Effector memory CD8-positive, alpha-beta T cell (primary cell): ENCODE measurements at places on chromosomes 3 and 15.
A peak's percentile ranks its signal among the peaks of the same experiment; 100 is the strongest.

GRCh38 chr15:47588958-47589357 is 128.3 kb upstream of the SEMA6D start:
- no peaks in the 10 kb centered on the region for H3K36me3 ChIP-seq
- no peaks in the 10 kb centered on the region for H3K27me3 ChIP-seq
- no peak overlapping the region for H3K4me3 ChIP-seq
- H3K4me1 ChIP-seq = no peaks in the 10 kb centered on the region

DNA sequence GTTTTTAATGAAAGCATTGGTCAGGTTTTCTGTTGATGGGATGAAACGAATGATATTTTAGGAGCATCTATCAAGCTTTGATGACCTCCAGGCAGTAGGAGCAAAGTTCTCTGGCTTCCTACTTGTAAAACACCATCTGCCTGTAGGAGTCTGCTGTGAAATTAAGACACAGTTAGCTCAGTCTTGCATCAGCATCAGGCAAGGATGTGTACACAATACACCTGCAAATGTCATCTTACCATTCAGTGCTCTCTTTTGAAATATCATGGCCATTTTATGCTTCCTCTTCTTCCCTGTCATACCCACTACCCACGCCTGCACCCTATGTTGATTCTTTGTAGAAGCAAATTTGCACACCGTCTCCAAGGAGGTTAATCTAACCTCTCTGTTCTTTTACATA is 38.2 kb downstream of the B3GALNT1 start:
- H3K4me3 ChIP-seq = no peak overlapping the region
- no peaks in the 10 kb centered on the region for H3K4me1 ChIP-seq
- H3K36me3 ChIP-seq = peaks cover 3% of the 10 kb centered on the region
- H3K27ac ChIP-seq = no peak overlapping the region
- no peak for DNase-seq
- no peaks in the 10 kb centered on the region for H3K27me3 ChIP-seq

GRCh38 chr3:53613125-53613524 is 118.7 kb downstream of the CACNA1D start:
- no peak overlapping the region for H3K4me3 ChIP-seq
- no peaks in the 10 kb centered on the region for H3K36me3 ChIP-seq
- peaks cover 22% of the 10 kb centered on the region for H3K27me3 ChIP-seq
- H3K27ac ChIP-seq = no peak overlapping the region

DNA sequence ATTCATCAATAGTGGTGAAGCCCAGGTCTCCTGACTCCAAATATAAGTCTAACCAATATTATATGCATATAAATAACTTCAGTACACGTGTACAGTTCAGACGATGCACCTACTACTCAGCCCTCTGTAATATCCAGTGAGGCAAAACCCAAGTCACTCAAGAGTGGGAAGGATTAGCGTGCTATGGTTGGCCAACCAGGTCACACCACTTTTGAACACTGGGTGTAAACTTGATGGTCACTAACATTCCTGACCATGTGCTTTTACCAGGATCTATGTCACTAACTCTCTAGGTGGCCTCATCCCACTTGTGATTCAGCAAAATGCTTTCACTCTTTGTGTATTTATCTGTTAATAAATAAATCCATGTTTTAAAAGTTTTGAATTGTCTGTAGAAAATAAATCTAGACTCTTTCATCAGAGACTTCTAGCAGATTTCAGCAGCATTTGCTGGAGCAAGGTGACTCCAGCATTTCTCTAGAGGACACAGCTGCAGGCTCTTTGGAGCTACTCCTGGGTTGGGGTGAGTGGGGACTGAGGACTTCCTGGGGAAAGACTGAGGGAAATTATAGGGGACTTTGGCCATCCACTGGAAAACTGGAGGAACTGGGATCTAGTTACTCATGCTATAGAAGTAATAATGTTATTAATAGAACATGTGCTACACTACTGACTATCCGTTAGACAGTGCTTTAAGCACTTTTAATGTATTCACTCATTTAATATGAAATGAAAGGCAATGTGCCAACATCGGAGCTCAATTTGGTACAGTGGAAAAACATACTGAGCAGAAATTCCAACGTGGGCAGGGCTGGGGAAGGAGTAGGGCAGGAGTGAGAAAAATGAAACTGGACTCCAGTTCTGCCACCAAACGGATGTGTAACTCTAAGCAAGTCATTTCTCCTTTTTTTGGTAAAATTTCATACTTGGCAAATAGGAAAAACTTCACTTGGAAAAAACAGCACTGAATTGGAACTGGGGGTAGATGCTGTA is 97.9 kb downstream of the RORA start:
- H3K4me3 ChIP-seq = no peak overlapping the region
- H3K4me1 ChIP-seq = peaks cover 2% of the 10 kb centered on the region
- peaks cover 73% of the 10 kb centered on the region for H3K27me3 ChIP-seq
- DNase-seq = no peak
- H3K36me3 ChIP-seq = no peaks in the 10 kb centered on the region

DNA sequence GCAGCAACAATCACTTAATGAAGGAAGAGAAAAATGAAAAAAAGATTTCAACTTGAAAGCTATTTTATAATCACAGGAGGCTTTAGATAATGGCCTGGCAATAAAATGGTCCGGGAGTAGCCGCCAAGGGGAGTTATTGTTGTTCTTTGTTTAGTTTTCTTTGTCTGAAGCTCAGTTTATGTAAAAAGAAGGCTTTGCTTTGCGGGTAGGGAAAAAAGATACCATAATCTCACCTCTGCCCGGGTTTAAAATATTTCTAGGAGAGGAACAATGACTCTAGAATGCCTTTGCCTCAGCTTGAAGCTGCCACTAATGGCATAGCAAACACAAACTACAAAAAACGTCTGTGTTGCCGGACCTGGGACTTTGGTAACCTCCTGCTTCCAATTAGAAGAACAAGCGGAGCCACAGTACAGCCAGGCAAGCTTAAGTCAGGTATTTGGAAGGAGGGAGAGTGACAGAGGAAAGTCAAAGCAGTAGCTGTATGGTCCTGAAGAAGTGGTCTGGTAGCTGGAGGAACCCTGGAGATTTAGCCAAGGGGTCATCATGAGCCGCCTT is 764.5 kb downstream of the TUSC7 start:
- no peaks in the 10 kb centered on the region for H3K4me1 ChIP-seq
- H3K27me3 ChIP-seq = no peaks in the 10 kb centered on the region
- no peak overlapping the region for H3K27ac ChIP-seq
- H3K4me3 ChIP-seq = no peak overlapping the region
- no peak for DNase-seq

DNA sequence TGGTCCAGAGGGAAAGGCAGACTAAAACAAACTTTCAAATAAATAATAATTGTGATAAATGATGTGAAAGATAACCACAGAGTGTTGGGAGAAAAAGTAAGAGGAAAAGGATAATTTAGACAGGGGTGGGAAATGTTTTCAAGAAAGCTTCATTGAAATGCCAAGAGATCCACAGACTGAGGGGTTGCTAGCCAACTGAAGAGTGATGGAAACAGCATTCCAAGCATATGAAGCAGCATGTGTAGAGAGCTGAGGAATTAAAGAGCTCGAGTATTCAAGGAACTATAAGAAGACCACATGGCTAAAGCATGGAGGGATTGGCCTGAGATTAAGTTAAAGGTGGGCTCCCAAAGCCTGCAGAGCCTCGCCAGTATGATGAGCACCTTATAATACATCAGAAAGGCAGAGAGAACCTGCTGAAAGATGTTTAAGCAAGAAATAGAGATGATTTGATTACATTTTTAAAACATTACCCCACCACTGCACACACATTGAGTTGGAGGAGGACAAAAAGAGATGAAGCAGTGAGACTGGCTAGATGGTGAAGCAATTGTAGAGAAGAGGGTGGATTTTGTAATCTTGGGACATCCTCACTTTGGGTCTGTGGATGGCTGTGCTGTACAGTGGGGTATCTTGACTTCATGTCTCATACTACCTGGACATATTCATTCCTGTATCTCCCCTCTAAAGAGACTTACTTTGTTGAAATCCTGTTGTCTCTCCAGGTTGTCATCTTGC is 100.8 kb downstream of the STAC start:
- no peaks in the 10 kb centered on the region for H3K27me3 ChIP-seq
- H3K4me1 ChIP-seq = no peaks in the 10 kb centered on the region
- DNase-seq = no peak
- H3K27ac ChIP-seq = no peak overlapping the region
- H3K4me3 ChIP-seq = no peak overlapping the region

GRCh38 chr3:107264888-107265287 is 112.4 kb upstream of the CCDC54 start:
- no peak for DNase-seq
- H3K4me1 ChIP-seq = peaks cover 3% of the 10 kb centered on the region
- peaks cover 4% of the 10 kb centered on the region for H3K27me3 ChIP-seq
- H3K36me3 ChIP-seq = no peaks in the 10 kb centered on the region
- H3K27ac ChIP-seq = no peak overlapping the region
- no peak overlapping the region for H3K4me3 ChIP-seq

DNA sequence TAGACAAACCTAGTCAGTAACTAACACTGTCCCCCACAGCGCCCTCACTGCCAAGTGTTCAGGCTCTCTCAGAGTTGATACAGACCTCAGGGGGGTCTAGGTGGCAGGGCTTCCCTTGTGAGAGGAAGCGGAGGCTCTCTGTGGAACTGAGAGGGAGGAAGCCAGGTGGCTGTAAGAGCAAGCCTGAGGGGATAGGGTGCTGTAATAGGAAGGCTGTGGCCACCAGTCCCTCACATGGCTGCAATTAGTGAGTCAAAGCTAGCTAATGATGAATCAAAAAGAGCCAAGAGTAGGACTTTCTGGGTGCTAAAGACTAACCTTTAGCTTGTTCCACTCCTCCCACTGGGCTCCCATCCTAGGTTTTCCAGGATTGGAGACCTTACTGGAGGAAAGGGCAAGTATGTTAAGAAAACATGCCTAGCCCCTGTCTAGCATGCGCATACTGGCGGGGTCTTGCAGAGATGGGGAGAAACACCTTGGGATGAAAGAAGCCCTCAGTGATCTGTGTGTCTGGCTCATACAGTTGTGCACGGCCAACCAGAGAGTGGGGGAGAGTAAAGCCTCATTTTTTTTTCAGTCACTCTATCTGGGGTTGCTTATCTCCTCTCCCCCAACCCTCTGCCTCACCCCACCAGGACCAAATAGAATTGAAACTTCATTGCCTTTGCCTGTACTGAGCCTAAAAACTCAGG is 13.3 kb upstream of the SOX2 start:
- no peak overlapping the region for H3K27ac ChIP-seq
- DNase-seq = no peak
- peaks cover 13% of the 10 kb centered on the region for H3K4me1 ChIP-seq
- no peak overlapping the region for H3K4me3 ChIP-seq
- peaks cover 83% of the 10 kb centered on the region for H3K27me3 ChIP-seq
- peaks cover 8% of the 10 kb centered on the region for H3K36me3 ChIP-seq

- peaks cover 3% of the 10 kb centered on the region for H3K36me3 ChIP-seq
- no peak overlapping the region for H3K4me3 ChIP-seq
- no peaks in the 10 kb centered on the region for H3K4me1 ChIP-seq
- H3K27ac ChIP-seq = no peak overlapping the region
Measured at GRCh38 chr15:74830868-74831267, 4.4 kb downstream of the CPLX3 start.

GRCh38 chr3:179348325-179349013 is 960 bp downstream of the MFN1 start:
- H3K4me1 ChIP-seq = peaks cover 8% of the 10 kb centered on the region
- peaks cover 23% of the 10 kb centered on the region for H3K36me3 ChIP-seq
- no peak for DNase-seq
- peak overlapping the region; percentile 95 for H3K27ac ChIP-seq
- peak overlapping the region; percentile 99 for H3K4me3 ChIP-seq
